Heart right ventricle (tissue), 16 donors: ENCODE measurements at places on chromosomes 2 and 18. TPM values are rescaled to one million over a fixed set of nuclear protein-coding genes. Genes with fewer than 3 reads are reported as not detected.

GRCh38 chr18:7230626-7231349, at the start of gene LRRC30:
LRRC30 (plus strand) TSS chr18:7231089; CDS start chr18:7231139, 50 bp downstream.
- DNase-seq, result no peak

- no peak for DNase-seq
Observed at GRCh38 chr2:11977766-11978524, 231.5 kb downstream of the LPIN1 start.

Gene SLC9A4
- total RNA-seq, result not detected

DNA sequence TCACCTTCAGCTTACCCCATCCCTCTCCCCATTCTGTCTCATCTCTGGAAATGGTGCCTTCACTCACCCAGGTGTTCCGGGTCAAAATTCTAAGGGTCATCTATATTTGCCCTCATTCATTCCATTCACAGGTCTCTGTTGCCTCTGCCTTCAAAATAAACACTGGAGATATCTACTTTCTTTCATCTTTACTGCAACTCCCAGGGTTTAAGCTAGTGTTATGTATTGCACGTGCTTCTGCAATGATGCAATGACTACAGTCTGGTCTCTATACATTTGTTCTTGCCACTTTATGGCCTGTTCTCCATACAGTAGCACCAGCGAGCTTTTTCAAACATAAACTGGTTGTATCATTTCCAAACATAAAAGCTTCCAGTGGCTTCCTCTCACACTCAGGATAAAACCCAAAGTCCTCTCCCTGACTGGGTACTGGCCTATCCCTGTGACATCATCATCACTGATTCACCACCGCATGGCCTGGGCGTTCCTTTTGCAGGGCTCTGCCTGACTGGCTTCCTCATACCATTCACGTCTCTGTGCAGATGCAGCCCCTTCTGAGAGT, 14.3 kb downstream of the DSG2 start:
- DNase-seq, result no peak

- DNase-seq, result no peak
Observed at GRCh38 chr2:25009954-25010353, 31.9 kb upstream of the EFR3B start.

- no peak for DNase-seq
Observed at GRCh38 chr2:25029183-25029554, 12.7 kb upstream of the EFR3B start.

Gene RIT2
- not detected for total RNA-seq

DNA sequence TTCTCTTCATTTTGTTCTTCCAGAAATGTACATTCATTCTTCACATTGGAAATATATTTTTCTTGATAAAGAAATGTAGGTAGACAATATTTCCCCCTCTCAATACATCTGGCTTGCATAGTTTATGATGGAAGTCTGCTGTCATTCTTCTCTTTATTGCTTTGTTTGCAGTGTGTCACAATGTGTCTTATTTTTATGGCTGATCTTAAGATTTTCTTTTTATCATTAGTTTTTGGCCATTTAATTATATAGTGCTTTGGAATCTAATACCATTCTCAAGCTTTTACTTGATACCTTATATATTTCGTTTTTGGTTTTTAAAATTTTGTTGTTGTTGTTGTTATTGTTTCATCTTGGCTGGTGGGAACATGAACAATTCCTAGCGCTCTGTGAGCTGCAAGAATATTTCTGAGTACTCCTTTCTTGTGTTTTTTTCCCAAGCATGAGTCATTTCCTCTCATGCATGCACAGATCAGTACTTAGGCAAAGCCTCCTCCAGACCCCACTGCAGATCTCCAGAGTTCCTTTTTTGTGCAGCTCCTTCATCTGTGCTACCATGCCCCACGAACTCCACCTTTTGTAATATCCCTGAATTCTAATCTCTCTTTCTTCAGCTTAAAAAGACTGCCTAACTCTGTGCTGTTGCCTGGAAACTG, 13.7 kb upstream of the MMADHC start:
- DNase-seq, result no peak

Gene TGFA
- total RNA-seq, result 2.3 TPM

Gene ALK
- total RNA-seq, result not detected

Gene CFAP221
- total RNA-seq, result 0.69 TPM

DNA sequence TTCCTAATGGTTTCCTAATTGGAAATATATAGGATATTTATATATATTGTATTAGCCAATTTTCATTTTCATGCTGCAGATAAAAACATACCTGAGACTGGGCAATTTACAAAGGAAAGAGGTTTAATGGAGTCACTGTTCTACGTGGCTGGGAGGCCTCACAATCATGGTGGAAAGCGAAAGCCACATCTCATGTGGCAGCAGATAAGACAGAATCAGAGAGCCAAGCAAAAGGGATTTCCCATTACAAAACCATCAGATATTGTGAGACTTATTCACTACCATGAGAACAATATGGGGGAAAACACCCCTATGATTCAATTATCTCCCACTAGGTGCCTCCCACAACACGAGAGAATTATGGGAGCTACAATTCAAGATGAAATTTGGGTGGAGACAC, 242.5 kb upstream of the NETO1 start:
- DNase-seq, result no peak

Gene LMAN2L
- total RNA-seq, result 21.8 TPM

- DNase-seq, result no peak
Observed at GRCh38 chr2:12658310-12658945, 58.3 kb upstream of the TRIB2 start.

Gene TP53I3
- 9.0 TPM for total RNA-seq

Gene IL36RN
- total RNA-seq, result not detected

Gene CFC1
- total RNA-seq, result not detected

DNA sequence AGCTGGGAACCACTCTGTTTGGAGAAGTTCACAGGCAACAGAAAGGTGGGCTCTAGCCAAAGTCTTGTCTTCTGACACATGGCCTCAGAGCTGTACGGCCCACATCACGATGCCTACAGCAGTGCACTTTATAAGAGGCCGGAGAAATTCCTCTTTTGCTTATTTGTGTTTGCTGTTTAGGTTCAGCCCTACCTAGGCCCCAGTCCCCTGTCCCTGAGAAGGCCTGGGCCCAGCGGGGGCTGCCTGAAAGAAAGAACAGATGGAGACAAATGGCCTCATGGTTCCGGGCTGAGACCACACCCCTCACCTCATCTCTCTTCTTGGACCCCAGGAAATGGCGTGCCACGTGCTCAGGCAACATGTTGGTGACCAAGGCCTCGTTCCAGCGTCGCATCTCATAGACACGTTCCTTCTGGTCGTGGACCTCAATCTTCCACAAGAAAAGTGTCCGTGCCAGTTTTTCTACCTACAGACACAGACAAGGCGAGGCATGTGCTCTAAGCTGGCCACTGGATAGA, 30.9 kb downstream of the CENPO start:
- DNase-seq, result no peak

Gene KIAA2012
- not detected for total RNA-seq

GRCh38 chr2:2656115-2657011, 325.3 kb upstream of the MYT1L start:
- DNase-seq, result no peak

DNA sequence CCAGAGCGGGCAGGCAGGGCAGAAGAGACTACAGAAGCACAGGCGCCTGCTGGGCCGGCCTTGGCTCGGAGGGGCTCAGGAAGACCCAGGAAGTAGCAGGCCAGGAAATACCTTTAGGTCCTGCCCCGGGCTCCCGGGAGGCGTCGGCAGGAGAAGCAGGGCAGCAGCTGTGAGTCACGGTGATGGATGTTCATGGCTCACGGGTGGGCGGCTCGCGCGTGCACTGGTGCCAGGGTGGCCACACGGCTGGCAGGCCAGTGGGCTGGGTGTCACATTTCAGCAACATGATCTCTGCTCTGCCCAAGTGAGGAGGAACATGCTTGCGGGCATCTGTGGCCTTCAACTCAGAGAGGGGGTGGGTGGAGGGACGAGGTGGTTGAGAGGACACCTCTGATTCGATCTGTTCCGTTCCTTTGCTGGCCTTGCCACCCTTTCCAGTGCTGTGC, 139.3 kb downstream of the KLHL29 start:
- no peak for DNase-seq

DNA sequence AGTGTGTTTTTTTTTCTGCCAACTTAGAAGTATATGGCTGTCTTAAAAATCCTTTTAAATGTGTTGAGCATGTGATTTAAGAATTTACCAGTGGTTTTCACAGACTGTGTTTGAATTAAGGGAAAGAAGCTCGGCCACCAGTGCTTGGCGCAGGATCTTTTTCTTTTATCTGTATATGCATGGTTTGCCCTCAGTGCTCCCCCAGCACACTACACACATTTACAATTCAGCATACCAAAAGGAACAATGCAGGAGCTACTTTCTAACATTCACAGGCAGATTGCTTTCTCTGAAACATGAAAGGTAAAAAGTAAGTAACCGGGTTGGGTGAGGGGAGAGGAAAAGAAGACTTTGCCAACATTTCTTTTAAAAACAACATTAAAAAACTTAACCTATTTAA, 3.9 kb downstream of the SALL3 start:
- no peak for DNase-seq

- DNase-seq, result no peak
Observed at GRCh38 chr18:22710673-22711191, 222.4 kb upstream of the RBBP8 start.

DNA sequence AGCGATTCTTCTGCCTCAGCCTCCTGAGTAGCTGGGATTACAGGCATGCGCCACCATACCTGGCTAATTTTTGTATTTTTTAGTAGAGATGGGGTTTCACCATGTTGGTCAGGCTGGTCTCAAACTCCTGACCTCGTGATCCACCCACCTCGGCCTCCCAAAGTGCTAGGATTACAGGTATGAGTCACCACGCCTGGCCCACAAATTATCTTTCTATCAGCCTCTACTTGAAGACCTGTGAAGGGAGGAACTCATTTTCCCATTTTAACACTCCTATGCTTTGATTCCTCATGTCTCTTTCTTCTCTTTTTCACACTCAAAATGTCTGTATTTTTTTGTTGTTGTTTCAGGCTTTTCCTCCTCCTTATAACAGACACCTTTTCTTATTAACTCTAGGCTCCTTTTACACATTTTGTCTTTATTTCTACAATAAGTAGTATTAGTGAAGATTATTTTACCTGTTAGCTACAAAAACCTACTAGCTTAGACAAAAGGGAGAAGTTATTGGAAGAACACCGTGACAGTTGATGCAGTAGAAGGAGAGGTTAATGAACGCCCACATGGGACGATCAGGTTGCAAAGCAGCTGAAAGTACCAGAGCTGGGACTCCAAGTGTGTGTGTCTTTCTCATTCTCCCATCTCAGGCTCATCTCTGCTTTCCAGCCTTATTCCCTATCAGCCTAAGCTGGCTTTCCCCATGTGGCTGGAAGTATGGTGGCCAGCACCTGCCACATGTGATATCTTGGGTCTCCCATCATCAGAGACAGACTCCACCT, 97.6 kb upstream of the AGAP1 start:
- DNase-seq, result no peak

Gene TUBA4B
- total RNA-seq, result not detected

Gene TRIM43
- total RNA-seq, result not detected

GRCh38 chr2:119429225-119429981, 2.3 kb upstream of the TMEM37 start:
- no peak for DNase-seq

DNA sequence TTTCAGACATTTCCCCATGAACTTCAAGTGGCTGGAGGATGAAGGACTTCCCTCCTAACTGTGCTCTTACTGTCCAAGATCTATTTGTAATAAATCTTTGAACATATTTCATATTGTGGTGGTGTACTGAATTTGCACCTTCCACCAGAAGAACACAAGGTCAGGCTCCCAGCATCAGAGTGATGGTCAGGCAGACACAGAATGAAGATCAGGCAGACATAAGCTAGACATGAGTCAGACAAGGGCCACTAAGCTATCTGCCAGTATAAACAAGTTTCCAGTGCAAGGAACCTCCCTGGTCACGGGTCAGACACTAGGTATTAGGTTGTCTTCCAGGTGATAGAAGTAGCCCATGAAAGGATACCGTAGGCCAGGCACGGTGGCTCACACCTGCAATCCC, 20.0 kb downstream of the AQP12B start:
- DNase-seq, result no peak

GRCh38 chr18:8139891-8140406, 469.3 kb upstream of the RAB12 start:
- no peak for DNase-seq

Gene HADHB
- 875 TPM for total RNA-seq

Gene COL6A3
- 35.8 TPM for total RNA-seq

GRCh38 chr2:44120428-44120827, 48.2 kb upstream of the PPM1B start:
- no peak for DNase-seq

- no peak for DNase-seq
Observed at GRCh38 chr2:65495251-65495877, 63.0 kb upstream of the SPRED2 start.

DNA sequence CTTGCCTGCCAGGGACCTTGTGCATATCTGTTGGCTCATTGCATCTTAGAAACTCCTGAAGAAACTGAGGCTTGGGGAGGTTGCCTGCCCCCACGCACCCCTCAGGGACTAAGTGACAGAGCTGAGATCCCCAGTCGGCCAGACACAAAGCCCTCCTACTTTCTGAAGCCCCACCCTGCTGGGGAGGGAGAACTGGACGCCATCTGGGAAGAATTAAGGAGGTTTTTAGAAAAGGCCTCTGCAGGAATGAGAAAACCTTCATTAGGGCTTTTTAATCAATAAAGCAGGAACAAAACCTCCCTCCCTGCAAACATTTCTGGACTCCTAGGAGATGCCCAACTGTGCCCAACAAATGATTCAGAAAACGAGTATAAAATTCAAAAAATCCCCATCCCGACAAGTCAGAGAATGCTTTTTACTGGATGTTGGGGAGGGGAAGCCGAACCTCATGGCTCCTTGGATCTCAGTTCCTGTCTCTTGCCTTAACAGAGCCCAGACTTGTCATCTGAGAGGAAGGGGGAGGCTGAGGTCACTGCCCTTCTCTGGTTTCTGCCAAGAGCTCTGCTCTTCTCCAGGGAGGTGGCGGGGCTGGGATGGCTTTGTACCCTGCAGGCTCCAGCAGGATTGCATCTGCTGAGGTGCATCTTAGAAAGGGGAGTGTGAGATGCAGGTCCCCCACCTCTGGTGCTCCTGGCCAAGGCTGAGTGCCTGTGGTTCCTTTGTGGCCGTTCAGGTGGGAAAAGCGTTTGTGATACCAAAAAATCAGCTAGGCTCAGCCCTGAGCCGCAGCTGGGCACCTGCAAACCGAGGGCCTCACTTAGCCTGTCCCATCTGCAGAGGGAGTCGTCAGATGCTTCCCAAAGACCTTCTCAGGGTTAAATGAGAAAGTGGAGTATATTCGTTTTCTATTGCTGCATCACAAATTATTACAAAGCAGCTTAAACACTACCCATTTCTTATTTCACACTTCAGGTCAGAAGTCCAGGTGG, 142.4 kb downstream of the ZFP36L2 start:
- DNase-seq, result peak; percentile 73

Gene SAG
- total RNA-seq, result not detected

Gene RGPD5
- total RNA-seq, result 17.8 TPM

Gene CRYBA2
- not detected for total RNA-seq

Gene UGT1A9
- total RNA-seq, result not detected

DNA sequence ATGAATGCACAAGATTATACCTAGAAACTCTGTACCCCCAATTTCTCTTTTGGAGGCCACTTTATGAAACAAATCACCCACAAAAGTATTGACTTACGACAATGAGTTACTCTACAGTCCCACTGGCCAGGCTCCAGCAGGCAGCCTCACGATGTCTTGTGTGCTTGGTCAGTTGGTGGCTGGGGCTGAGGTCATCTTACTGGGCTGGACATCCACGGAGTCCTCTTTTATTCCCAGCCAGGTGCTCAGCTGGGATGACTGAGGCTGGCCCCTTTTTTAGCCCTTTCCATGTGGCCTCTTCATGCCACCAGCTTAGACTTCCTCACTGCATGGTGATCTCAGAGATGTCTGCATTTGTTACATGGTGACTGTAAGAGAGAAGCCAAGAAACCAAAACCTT, 8.9 kb upstream of the ID2 start:
- DNase-seq, result no peak

Gene CXCR1
- total RNA-seq, result 0.52 TPM

GRCh38 chr2:231605607-231606091, 13.0 kb downstream of the TEX44 start:
- DNase-seq, result peak; percentile 52
